Right lobe of liver (tissue), 6 donors: ENCODE measurements at places on chromosomes 6 and 20.

DNA sequence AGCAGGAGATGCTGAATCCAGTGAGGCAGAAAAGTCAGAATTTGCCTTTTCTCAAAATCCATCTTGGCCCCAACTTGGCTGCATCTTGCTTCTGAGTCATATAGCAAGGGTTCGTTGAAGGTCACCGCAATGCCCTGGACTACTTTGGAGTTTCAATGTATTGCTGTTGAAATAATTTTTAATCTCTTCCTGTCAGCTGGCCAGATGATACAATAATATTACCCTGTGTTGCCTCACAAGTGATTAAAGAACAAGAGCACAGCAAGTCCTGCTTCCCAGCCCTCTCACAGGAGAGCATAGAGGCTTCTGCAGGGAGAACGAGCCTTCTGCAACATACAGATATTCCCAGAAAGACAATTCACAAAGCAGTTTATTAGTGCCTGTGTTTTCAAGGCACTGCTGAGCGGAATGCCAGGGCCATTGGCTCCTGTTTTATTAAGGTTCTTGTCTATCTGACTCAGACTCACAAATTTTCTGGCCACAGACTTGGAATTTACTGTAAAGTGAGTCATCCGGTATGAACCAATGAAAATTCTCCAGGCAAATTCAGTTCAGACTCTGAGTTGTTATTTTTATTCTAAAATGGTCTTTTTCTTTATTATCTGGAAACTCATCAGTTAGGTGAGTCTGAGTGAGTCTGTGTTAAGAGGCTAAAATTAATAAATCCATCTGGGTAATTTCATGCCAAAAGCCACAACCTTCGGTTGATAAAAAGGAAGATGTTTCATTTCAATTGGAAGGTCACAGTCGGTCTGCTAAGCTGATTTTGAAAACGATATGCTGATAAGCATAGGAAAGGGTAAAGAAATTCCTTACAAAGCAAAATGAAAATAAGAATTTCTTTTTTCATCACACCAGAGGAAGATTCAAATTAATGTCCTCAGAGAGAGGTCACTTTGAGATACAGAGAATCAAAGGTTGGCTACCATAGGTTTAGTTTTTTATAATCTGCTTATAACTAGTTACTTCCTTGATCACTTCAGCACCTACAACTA lies 289.4 kb upstream of the STXBP5 start:
- DNase-seq: no peak

DNA sequence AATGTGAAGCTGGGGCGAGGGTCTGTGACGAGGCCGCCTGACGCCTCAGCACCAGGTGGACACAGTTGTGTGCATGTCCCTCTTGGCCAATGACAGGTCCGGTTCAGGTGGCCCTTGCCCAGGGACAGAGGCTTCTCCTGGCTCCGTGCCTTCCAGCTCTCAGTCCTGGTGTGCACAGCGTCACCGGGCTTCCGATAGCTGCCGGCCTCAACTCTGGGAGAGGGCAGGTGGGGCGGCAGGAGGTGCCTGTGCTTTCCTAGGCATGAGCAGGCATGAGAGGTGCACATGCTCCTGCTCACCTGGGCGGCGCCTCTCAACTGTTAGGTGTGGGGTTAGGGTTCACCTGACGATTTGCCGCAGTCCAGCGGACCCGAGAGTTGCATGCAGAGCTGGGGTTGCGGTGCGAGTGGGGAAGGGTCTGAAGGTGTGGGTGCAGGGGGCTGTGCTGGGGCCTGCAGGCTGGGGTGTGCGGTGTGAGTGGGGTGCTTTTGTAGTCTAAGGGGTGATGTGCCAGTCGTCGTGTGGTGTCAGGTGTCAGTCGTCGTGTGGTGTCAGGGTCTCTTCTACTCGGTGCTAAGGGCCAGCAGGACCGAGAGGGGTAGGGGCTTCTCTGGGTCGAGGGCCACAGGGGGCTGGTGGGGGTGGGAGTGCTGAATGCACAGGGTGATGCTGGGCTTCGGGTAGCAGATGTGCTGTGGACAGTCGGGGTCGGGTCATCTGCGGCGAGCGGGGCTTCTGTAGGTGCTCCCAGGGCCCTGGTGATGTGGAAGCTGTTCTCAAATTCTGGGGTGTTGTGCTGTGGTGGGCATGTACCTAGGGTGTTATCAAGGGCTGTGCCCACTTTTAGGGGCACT lies 3.8 kb upstream of the SOX18 start:
- no peak for DNase-seq

- DNase-seq: peak; percentile 15
Measured at GRCh38 chr20:44052166-44052565, 134.8 kb downstream of the JPH2 start.

- DNase-seq: no peak
Measured at GRCh38 chr6:28296520-28297060, 15.2 kb downstream of the PGBD1 start.

- DNase-seq: peak; percentile 20
Measured at GRCh38 chr6:22071270-22072041, 225.4 kb downstream of the PRL start.

- no peak for DNase-seq
Measured at GRCh38 chr20:57714409-57715267, 4.8 kb upstream of the PMEPA1 start.

DNA sequence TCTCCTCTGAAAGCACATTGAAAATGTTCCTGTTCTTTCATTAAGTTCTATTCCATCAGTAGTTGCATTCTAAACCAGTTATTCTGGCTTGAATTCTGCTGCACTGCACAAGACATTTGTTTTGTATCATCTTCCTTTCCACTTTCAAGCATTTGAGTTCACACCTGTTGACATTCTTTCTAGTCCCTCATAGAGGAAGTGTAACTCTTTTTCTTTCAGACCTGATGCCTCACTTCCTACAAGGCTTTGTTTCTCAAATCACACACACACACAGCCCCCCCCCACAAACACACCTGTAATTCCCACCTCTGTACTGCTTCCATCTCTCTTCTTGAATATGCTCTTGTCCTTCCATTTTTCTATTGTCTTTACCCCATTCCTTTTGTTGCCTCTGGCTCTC lies 50.9 kb downstream of the CCN2 start:
- DNase-seq: no peak

DNA sequence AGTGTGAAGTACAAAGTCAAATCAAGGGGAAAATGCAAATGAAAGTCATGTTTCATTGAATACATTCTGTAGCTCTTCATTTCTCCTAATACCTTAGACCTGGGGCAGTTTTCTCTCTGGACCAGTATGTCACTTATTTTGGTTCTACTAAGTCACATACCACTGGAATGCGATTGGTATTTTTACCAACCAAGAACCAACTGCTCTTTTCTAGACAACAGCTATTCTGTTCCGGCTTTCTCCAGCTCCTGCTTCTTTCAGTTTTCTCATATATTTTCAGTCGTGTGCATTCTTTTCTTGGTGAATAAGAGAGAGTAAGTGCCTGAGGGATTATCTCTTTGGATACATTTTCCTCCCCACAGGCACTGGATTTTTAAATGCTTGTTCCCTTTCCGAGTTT lies 39.2 kb upstream of the SPACA1 start:
- no peak for DNase-seq

DNA sequence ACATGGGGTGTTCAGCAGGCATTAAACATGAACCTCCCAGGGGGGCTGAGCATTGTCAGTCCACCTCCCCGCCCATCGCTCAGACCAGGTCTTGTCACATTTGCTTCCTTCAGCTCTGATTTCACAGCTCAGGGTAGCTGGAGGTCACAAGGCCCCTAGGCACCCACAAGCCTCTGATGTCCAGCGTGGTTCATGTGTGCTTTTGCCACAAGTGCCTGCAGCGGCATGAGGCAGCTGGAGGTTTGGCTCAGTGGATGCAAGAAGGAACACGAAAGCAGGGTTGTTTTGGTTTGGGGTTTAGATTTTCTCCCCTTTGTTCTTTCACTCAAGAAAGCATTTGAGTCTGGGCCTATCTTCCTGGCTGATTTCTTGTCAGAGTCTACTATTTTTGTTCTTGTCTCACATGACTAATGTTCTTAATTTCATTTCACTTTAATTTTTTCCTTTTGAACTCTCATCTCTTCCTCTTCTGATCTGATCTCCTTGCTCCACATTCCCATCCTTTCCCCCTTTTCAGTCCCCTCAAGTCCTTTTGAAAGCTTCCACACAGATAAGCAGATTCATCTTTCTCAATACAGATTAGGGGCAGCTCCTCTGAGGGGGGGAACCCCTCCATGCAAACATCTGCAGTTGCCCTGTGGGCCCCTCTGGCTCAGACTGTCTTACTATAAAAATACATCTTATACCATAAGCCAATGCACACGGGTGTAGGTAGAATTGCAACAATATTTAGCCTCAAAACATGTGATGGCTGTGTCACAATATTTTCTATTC lies 68.1 kb upstream of the CEP85L start:
- DNase-seq: no peak

DNA sequence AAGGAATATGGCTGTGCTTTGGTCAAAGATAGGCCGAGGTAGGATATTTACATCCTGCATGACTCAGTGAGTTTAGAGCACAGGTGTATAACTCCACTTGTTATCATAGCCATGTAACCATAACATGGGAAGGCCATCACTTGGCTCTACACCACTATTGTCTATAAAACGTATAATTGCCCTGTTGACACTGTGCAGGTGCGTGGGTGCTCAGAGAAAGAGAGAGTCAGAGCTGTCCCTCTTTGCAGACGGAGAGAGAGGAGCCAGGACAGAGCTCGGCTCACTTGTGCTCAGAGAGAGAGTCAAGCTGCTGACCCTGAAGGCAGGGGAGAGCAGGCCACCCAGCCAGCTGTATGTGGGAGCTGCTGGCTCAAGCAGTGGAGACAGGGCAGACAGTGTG lies 46.0 kb downstream of the OR2B6 start:
- no peak for DNase-seq

- DNase-seq: peak; percentile 72
Measured at GRCh38 chr6:144286503-144287393, 1.6 kb downstream of the UTRN start.

- no peak for DNase-seq
Measured at GRCh38 chr6:112245511-112246203, 8.7 kb downstream of the LAMA4 start.

- DNase-seq: no peak
Measured at GRCh38 chr20:16052456-16052855, 520.8 kb downstream of the KIF16B start.

DNA sequence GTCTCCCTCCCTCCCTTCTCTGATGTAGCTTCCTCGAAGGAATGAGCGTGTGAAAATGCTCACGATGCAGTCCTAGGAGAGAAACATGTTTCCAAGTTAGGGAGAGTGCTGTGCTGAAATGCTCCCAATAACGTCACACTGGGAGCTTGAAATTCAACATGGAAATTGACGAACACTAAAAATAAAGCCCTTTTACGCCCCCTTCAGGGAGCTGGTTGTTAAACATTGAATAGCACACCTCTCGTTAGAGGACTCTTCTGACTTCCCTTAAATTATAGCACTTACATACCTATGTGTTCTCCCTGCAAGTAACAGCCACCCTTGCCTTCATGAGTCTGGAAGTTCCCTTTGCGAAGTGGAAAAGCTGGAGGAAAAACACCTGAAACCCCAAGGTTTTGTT lies 88.6 kb downstream of the BFSP1 start:
- DNase-seq: no peak

DNA sequence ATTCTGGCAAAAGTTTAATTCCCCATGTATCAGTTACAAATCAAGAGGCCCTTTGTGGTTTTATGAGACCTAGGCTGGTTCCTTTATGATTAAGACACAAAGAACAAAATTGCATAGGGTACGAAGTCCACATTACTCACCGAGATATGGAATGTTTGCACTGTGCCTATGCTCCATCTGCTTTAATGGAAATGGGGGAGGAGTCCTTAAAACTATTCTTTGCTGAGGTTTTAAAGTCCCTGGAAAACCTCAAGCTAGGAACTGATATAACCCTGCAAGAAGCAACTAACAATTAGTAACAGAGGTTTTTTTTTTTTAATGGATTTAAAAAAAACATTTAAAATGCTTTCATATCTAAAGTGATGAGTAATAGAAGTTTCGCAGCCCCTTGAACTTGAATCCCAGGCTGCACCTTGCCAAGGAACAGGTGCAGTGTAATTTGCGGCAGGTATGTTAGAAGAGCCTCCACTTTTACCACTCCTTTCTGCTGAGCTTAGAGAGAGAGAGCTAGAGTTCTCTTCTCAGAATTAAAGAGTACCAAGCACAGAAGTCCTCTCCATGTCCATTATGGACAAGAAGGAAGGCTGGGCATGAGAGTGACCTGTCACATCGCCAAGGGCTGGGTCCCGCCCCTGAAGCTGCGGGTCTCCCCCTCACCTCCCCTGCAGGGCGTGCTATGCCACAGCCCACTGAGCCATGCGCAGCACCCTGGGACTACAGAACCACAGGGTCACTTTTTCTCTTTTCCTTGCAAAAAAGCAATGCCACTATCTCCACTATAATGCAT lies 2.3 kb downstream of the SERPINB1 start:
- DNase-seq: no peak

GRCh38 chr6:47360388-47360787 lies 50.7 kb upstream of the TNFRSF21 start:
- DNase-seq: no peak
